ENCODE measurements at places on chromosomes 6 and 20.

GRCh38 chr20:57705127-57705899 lies 4.5 kb downstream of the PMEPA1 start:
- no peak for DNase-seq

GRCh38 chr20:5024982-5025381 lies 23.7 kb upstream of the SLC23A2 start:
- no peak for DNase-seq

DNA sequence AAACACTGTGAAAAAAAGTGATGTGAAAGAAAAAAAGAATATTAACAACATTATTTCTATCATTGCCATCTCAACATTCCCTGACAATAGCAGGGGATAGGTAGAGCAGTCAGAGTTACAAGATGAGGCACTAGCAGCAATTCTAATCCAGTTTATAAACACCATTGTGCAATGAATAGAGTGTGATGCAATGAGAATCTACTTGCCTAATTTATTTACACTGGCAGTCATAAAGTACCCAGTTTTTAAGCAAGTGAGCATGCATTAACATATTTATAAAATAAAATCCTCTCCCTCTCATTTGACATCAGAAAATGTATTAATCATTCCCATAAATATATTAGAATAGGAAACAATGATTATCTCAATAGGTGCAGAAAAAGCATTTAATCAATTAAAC lies 2.5 kb upstream of the MANEA start:
- no peak for DNase-seq

DNA sequence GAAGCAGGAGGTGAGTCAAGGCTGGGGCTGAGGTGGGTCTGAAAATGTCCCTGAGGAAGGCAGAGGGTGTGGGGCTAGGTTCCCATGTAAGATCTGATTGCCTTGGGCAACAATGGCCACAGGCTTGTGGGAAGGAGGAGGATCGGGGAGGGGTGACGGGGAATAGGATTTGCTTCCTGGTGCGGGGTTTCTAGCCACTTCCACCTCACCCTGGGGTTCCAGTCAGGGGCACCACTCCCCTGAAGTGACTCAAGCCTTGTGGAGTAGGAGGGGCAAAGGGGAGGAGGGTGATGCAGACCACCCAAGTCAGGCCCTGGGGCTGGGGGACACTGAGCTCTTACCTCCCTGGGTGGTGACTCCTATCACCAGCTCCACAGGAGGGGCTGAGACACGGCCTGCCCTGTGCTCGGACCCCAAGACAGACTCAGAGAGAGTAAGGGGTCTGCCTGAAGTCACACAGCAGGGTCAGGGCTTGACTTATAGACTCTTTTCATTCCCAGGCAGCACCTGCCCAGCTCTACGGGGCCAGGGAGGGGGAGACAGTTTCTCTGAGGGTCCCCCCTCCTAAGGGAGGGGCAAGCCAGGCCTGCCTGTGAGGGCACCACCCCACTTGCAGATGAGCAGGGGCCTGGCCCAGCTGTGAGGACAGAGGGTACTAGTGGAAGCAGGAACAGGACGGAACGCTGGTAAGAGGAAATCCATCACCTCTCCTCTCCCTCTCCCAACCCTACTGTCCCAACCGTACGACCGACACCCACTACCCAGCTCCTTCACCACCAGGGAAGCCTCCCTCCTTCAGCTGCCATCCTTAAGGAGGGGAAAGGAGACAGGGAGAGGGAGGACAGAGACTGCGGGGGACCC lies 12.4 kb upstream of the SPDEF start:
- no peak for DNase-seq

DNA sequence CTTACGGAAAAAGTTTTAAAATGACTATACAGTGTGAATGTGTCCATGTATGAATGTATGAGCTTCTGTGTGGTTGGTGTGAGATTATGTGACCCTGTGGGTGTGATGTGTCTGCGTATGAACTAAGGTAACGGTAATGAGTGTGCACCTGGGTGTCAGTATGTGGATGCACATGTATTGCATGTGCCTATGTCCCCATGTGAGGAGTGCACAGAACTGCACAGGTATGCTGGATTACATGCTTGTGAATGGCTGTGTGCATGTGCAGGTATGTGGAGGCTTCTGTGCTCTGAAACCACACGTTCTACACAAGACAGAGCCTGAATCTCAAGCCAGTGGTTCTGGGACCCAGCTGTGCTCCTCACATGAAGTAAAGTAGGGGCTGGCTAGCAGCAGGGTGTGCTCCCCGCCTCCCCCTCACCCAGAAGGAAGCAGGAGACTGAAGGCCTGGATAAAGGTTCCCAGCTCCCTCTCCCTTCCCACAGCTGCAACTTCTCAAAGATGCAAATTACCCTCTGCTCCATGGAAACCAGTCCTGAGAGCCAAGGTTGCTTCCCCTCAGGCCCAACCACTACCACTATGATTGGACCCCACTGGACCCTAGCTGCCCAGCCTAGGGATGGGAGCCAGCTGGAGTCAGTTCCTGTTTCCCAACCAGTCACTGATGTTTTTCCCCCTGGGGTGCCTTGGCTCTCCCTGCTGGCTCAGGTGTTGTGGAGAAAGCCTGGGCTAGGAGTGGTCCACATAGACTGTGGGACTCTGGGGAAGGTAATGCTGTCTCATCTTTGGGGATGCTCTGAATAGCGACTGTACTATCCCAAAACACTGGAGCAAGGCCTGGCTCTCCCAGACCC lies 24.8 kb upstream of the SPDEF start:
- no peak for DNase-seq

DNA sequence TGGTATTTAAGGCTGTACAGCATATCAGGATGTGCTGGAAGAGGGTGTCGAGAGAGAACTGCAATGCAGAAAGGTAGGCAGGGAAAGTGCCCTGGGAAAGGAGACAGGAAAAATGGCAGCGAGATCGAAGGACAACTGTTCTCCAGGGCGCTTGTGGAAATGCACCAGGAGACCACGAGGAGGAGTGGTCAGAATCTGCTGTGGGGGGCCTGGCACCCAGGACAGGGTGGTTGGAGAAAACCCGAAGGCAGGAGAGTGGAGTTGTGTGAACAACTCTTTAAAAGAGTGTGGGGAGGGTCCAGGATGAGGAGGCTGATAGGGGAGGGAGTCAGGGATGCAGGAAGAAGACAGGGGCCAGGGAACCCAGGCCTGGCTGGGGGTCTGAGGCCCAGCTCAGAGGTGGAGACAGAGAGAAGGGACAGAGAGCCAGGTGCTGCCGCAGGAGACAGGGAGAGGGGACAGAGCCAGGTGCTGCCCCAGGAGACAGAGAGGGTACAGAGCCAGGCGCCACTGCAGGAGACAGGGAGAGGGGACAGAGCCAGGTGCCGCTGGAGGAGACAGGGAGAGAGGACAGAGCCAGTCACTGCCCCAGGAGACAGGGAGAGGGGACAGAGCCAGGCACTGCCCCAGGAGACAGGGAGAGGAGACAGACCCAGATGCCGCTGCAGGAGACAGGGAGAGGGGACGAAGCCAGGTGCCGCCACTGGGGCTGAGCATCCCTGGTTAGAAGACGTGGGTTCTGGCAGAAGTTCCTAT lies 9.3 kb downstream of the SLC22A1 start:
- DNase-seq: no peak

DNA sequence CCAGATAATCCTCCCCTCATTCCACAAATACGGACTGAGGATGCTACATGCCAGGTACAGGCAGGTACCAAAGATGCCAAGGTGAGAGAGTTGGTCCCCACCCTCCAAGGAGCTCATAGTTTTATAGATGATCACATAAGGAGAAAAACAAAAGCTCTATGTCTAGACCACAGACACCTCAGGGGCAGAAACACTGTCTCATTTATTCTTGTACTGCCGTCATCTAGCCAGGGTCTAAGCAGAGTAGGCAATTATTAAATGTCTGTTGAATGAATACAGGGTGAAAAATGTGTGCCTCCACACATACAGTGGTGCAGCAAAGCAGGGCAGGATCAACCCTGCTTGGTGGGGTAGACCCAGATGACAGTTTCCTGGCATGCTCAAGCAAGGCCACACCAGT lies 439.8 kb upstream of the JARID2 start:
- DNase-seq: no peak

DNA sequence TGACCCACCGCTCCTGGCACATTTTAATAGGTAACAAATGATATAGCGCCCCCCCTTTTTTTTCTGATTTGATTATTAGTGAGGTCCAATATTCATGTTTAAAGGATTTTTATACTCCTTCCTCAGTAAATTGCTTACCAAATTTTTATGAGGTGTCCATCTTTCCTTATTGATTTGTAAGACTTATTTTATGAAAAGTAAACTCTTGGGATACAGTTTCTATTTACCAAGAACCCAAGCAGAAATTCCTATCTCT lies 25.1 kb downstream of the TRIM27 start:
- DNase-seq: no peak

DNA sequence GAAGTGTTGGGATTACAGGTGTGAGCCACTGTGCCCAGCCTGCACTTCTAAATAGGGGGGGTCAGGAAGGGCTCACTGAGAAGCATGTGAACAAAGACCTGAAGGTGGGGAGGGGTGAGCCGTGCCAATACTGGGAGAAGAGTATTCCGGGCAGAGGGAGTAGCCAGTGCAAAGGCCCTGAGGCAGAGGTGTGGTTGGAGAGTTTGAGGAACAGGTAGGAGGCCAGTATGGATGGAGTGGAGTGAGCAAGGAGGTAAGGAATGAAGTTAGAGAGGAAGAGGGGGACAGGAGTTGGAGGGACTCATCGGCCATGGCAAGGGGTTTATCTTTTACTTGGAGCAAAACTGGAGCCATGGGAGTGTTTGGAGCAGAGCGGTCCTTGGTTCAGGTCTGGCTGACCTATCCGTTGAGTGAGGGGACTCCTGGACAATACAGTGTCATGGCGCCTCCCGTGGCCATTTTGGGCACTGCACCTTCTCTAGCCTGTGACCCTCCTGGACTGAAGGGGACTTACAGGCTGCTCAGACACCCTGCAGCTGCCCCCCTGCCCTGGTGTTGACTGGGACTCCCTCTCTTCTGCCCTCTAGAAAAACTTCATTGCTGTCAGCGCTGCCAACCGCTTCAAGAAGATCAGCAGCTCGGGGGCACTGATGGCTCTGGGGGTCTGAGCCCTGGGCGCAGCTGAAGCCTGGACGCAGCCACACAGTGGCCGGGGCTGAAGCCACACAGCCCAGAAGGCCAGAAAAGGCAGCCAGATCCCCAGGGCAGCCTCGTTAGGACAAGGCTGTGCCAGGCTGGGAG lies 12.1 kb downstream of the FOXS1 start:
- DNase-seq: peak; percentile 100

DNA sequence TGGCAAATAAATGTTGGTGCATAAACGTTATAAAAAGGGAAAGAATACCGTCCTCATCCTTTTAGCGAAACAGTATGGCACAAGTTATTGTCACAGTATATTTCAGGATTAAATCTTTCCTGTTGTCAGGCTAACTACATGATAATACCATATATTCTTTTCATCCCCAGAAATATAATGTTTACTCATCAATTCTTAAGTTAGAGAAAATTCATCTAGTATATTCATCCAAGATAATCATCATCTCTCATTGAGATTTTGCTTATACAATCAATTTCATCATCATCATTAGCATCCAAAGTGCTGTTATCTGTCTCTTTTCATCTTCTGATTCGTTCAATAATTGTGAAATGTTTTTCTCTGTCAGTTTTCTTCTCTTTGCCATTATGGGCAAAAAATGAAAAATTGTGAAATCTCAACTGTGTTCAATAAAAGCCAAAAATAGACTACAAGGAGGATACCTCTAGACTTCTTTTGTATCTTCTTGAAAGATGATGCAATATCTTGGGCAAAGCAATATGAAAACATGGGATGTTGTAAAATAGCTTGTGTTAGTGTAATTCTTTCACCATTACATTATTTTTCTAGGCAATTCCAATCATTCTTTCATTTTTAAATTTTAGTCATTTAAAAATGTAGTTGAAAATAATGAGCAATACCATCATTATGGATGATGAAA lies 2.6 kb downstream of the SPACA1 start:
- DNase-seq: no peak

DNA sequence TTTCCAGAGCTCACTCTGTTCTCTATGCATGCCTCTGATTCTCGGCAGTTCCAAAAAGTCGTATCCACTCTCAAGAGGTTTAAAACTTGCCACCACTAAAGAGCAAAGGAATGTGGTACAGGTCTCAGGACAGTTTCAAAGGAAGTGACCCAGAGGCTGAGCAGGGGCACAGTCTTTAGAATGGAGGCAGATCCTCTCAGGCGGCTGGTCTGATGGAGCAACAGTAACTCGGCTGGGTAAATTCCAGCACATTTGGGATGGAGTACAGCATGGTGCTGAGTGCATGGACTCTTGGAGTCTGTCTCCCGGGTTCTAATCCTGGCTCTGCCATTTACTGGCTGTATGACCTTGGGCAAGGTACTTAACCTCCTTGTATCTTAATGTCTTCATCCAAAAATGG lies 88.1 kb upstream of the BACH2 start:
- no peak for DNase-seq

GRCh38 chr6:15266423-15266996 lies 20.6 kb downstream of the JARID2 start:
- no peak for DNase-seq

DNA sequence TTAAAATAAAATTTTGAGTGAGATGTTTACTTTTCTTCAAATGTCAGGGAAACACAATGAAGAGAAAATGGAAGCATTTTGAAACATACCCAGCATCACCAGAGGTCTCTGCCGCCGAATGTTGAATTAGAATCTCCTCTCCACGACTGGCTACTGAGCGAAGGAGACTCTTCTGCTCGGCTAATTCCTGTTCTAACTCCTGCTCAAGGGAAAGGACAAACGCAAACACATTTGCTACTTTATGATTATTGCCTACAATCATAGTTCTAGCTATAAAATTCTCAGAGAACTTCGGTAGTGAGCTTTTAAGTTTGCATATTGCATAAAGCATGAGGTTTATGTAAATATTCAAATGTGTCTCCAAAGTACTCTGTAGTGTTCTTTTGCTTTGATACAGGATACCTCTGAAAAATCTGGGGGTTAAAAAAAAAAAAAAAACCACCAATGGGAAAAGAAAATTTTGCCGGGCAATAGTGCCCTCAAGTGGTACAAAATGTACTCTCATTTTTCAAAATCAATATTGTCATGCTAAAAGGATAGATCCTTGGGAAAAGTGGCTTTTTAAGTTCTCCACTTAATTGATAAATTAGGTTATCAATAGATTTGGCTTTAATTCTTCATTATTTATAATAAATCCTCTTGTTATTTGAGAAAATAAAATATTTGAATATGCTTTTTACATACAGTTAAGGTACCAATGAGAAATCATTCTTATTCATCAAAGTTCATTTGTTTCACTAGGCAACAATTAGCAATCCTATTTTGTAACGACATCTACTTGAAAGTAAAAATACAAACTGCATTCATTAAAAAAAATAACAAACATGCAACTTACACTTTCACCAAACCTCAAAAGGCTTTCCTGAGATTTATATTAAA lies 369.0 kb downstream of the SYNE1 start:
- DNase-seq: no peak

DNA sequence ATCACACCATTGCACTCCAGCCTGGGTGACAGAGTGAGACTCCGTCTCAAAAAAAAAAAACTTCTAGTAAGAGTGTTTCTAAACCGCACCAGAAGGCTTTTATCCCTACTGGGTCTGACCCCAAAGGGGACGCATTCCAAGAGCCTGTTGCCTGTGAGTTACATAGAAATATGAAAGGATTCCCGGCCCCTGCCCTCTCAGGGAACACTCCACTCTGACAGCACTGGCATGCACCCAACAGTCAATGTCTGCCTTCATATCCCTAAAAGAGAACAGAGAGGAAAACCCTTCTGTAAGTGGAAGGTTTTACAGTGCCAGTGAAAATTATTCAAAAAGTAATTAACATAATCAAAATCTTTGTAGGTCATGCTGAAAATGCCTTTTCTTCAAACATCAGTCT lies 117.1 kb upstream of the PTPRT start:
- DNase-seq: no peak

GRCh38 chr6:151437401-151437800 lies 14.5 kb downstream of the RMND1 start:
- no peak for DNase-seq

All from neural crest cell (in vitro differentiated cells).